ENCODE measurements at places on chromosomes 7 and 10.

GRCh38 chr7:148014541-148014940, 576.0 kb upstream of the C7orf33 start:
- DNase-seq, result no peak
- H3K4me3 ChIP-seq, result no peak overlapping the region

- peaks cover 12% of the 10 kb centered on the region for H3K4me1 ChIP-seq
- H3K27me3 ChIP-seq, result peaks cover 72% of the 10 kb centered on the region
- H3K27ac ChIP-seq, result no peak overlapping the region
- peak overlapping the region; percentile 36 for H3K4me3 ChIP-seq
- no peak for DNase-seq
Measured at GRCh38 chr10:71216751-71217265, 4.4 kb downstream of the UNC5B start.

- peaks cover 3% of the 10 kb centered on the region for H3K27me3 ChIP-seq
- no peak for DNase-seq
- no peak overlapping the region for H3K27ac ChIP-seq
- H3K4me3 ChIP-seq, result peak overlapping the region; percentile 7
- no peaks in the 10 kb centered on the region for H3K36me3 ChIP-seq
- peaks cover 23% of the 10 kb centered on the region for H3K4me1 ChIP-seq
Measured at GRCh38 chr7:142496545-142496991, 238.7 kb upstream of the PRSS58 start.

DNA sequence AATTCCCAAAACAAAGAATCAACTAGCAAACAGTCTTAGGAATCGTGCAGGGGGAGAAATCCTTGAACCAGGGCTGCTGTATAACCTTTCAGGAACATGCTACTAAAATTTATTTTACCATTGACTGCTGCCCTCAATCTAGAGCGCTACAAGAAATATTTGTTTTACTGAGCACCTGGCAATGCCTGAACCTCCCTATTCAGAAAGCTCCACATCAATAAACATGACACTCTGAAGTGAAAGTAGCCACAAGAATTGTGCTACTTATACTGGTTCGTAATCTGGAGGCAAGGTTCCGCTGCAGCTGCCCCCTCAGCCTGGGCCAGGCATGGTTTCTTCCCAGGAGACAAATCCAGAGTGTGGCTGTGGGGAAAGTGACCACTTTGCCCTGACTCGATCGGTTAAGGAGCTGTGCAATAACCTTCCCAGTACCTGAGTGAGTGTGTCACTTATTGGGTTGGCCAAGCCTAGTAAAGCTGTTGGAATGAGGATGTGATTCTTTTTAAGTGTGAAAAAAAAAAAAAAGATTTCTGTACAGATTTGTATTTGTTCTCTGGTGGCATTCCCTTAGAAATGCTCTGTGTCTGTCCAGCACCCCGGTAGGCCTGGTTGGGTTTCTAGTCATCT, 7.7 kb downstream of the VWA2 start:
- DNase-seq, result no peak
- H3K36me3 ChIP-seq, result no peaks in the 10 kb centered on the region
- no peaks in the 10 kb centered on the region for H3K4me1 ChIP-seq
- H3K4me3 ChIP-seq, result no peak overlapping the region

- H3K27ac ChIP-seq, result no peak overlapping the region
- H3K36me3 ChIP-seq, result no peaks in the 10 kb centered on the region
- no peak for DNase-seq
- no peak overlapping the region for H3K4me3 ChIP-seq
- no peaks in the 10 kb centered on the region for H3K27me3 ChIP-seq
- no peaks in the 10 kb centered on the region for H3K4me1 ChIP-seq
Measured at GRCh38 chr7:118758582-118758981, 534.1 kb downstream of the ANKRD7 start.

Measured in activated CD8-positive, alpha-beta memory T cell treated with anti-CD3 and anti-CD28 coated beads, Interleukin-2, amount 10 ng/mL, durations not matched to agents 7 days and 5 days (primary cell).